Ureter (tissue), 1 donor: ENCODE measurements at places on chromosomes 6 and 20. TPM values are rescaled to one million over a fixed set of nuclear protein-coding genes. Genes with fewer than 3 reads are reported as not detected.

DNA sequence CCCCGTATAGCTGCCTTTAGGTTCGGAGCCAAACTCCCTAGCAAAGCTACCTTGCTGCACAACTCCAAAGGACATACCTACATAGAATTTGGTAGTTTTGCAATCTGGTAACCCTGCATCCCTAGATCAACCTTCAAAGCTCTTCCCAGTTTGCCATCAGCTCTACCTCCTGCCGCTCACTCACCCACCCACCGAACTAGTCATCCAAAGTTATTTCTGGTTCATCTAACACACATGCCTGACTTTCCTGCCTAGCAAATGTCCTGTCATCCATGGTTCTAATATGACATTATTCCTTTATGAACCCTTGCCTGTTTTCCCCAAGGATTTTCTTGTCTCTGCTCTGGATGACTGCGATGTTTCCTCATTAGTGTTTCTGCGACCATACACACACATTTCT lies 21.6 kb downstream of the SPAG4 start:
- DNase-seq: no peak

GRCh38 chr20:42097741-42098140 lies 479.6 kb upstream of the CHD6 start:
- DNase-seq: no peak

DNA sequence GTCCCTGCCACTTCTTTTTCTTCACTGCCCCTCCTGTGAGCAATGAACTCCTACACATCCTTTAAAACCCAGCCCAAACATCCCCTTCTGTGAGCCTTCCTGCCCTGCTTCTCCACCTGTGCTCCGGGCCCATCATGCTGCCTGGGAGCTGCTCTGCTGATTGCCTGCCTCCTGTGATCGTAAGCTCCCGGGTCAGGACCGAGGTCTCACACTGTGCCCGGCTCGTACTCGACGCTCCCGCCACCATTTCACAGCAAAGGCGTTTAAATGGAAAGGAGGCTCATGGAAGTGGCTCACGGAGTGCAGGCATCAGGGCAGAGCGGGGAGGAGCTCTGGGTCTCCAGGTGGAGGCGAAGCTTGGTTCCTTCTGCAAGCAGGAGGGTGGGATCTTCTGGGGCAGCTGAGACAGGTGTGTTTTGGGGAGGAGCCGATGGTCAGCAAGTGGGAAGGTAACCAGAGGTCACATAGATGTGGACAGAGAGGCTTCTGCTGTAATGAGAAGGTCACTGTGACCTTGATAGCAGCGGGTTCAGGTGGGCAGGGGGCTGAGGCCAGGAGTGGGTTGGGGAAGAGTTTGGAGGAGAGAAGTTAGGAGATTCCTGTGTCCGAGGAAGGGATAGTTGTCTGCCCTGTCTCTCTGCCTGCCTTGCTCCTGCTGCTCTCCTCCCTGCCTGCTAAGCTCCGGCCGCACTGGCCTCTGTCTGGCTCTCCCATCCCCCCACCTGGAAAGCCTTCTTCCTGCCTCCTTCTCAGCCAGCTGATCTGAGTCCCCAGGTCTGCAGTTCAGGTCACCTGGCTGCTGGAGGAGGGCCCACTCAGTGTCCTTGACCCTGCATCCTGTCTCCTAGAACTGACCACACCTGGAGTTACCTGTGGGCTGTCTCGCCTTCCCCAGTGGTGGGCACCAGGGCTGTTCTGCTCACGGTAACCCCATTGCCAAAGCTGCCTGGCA lies 52.7 kb upstream of the FRMD1 start:
- DNase-seq: no peak

GRCh38 chr20:63372971-63373885 lies 12.1 kb upstream of the CHRNA4 start:
- no peak for DNase-seq

GRCh38 chr20:9236458-9236857 lies 167.6 kb downstream of the PLCB4 start:
- no peak for DNase-seq

DNA sequence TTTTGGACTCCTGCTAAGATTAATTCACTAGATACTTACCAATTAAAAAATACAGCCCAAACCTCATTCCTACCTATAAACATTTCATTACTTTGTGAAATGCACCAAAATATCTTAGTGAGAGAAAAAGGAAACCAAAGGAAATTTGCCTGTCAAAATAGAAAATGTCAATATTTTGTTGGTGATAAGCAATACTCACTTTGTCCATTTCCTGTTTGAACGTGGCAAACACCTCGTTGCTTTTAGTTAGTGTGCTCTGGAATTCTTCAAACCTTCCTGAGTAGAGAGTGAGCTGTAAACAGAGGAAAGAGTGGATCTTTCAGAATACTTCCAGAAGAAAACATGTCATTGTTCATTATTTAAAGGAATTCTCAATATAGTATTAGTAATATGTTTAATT lies 44.2 kb downstream of the TXLNB start:
- no peak for DNase-seq

The MCHR2 gene
- total RNA-seq: not detected

The COQ3 gene
- 10.9 TPM for total RNA-seq

The HLA-DRB5 gene
- total RNA-seq: 1.8 TPM

The GPR6 gene
- total RNA-seq: not detected

The BMP6 gene
- 1.8 TPM for total RNA-seq

The EPHA7 gene
- total RNA-seq: 4.6 TPM

The CD24 gene
- 253 TPM for total RNA-seq

The LGSN gene
- total RNA-seq: not detected

The PACRG gene
- total RNA-seq: 9.7 TPM

The GGTLC1 gene
- total RNA-seq: not detected
